ENCODE measurements at places on chromosomes 3 and 15.

GRCh38 chr3:157099326-157100095 is 60.4 kb downstream of the CCNL1 start:
- DNase-seq, result peak; percentile 29

DNA sequence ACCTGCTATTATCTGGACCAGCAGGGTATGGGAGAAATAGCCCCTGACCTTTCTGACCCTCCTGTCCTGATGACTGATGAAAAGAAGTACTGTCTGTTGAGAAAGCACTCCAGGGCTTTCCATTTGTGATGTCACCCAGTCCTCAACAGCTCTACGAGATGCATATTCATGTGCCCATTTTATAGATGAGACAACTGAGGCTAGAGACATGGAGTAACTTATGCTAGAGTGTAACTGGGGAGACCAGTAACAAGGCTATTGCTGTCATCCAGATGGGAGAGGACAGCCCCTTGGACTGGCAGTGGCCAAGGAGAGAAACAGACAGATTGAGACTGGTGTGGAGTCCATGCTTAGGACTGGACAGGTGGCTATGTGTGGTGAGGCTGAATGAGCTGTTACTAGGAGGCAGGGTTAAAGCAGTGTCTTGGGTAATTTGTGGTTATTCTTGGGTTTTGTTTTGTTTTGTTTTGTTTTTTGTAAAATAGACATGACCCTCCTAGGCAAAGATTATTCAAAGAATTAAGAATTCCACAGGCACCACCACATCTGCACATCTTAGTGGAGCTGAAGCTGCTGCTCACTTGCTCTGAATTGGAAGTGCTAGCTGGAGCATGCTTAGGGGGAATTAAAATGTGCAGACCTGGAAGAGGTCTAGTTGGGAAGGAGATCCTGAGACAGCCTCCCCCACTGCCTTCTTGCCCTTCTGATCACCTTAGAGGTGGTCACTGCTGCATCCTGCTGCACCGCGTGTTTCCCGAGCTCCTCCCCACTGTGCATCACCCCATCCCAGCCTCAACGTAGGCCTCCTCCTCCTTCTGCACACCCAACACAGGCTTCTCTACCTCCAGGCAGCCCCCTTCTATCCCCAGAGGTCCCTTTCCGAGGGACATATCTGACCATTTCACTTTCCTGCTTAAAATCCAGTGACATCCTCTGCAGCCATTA is 8.4 kb downstream of the HRH1 start:
- no peak for DNase-seq

DNA sequence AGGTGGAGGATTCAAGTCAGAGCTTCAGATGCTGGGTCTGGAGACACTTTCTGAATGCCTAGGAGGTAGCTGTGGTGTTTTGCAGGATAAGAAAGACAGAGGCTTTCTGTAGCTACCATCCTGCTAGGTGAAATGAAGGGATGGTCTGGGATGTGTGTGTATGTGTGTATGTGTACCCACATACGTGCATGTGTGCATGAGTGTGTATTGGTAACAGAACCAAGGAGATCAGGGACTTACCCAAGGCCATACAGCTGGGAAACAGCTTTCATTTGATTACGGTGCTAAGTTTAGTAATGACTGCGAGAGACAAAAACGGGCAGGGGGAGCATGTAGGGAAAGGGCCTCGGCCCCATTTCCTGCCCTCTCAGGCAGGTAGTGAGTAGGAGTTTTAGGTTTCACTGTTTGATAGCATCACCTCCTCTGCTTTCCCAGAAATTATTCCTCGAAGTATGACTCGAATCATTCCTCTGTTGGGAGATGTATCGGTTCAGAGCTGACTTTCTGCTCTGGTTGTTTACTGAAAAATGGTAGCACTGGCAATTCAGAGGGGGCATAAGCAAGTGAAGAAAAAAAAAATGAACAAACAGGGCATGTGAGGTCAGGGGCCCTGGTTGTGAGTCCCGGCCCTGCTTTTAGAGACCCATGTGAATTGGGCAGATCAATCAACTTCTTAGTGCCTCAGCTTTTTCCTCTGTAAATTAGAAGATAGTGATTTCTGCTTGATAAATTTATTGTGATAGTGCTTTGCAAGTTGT is 130.7 kb downstream of the LPP start:
- peak; percentile 34 for DNase-seq

- peak; percentile 62 for DNase-seq
Measured at GRCh38 chr15:70617076-70617910, 146.1 kb downstream of the UACA start.

DNA sequence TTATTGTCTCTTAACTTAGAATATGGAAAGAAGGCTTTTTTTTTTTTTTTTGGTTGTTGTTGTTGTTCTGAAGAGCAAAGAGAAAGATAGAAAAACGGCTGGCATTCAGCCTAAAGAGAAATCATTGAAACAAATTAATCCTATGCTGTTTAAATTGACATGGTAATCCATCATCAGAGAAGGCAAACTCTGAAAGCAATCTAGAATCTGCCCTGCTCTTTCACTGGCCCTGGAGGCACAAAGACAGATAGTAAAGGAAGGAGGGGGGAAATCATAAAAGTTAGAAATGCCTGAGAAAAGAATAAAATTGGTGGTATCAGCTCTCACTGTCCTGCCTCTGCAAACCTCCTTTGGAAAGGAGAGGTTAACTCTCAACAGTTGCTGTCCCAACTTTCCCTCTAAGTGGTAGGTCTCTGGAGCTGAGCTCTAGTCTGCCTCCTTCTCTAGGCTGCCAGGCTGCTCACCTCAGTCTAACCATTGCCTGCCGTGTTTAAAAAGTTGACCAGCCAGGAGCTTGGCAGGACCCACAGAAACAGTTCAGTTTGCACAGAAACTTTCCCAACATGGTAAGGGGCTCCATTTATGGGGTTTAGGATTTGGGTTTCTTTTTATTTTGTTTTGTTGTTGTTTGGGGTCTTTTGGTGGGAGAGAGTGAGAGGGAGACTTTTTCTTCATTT is 13.4 kb upstream of the NR2F2 start:
- DNase-seq, result no peak

DNA sequence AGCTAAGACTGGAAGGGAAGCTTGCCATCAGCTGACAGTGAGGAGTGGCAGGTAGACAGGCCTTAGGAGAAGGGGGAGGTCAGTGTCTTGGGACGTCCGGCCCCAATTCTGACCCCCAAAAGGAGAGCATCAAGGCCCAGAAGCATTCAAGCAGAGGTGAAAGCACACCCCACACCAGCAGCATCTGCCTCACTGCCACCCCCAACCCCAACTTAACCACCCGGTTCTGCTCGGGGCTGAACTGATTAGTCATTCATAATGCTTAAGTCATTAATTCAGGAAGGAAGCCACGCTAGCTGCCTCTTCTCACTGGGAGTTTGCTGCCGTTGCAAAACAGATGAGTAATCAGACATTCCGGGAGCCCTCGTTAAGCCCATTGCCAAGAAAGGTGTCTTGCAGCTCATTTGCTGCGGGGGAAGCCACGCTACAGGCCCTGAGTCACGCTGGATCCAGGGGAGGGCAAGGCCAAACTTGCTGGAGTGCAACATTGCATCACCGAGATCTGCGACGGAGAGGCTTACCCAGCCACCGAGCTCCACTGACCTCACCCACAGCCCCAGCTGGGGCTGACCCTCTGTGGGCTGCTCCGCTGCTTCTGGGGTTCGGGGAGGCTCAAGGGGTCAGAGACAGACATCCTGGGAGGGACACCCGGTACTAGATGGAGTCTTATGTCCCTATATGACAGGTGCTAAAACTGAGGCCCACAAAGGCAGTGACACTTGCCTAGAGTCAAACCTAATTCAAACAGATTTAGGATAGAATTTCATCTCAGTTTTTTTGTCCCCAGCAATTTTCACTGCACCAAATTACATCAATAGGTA is 46.4 kb upstream of the HES1 start:
- peak; percentile 100 for DNase-seq

DNA sequence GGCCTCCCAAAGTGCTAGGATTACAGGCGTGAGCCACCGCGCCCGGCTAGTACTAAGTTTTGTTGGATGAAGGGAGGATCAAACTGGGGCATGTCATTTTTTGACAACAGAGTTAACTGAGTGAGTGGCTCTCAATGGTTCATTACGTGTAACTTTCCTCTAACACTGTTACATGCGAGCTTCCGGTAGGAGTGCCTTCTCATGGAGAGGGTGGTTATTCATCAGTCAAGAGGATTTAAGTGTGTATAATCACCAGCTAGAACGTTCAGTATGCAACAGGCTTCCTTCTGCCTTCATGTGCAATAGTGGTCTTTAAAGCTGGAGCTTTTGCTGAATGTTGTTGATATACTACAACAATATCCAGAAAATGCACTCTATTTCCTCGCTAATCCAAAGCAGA is 19.1 kb upstream of the GOLGA8A start:
- DNase-seq, result no peak

GRCh38 chr15:72538931-72539330 is 64.8 kb downstream of the ARIH1 start:
- DNase-seq, result no peak

- DNase-seq, result peak; percentile 21
Measured at GRCh38 chr3:34842706-34843480, 796.4 kb upstream of the ARPP21 start.

GRCh38 chr15:29091666-29092065 is 178.0 kb downstream of the NSMCE3 start:
- DNase-seq, result no peak

Data from EH (cell line).